ENCODE measurements at places on chromosomes 11 and 22.

DNA sequence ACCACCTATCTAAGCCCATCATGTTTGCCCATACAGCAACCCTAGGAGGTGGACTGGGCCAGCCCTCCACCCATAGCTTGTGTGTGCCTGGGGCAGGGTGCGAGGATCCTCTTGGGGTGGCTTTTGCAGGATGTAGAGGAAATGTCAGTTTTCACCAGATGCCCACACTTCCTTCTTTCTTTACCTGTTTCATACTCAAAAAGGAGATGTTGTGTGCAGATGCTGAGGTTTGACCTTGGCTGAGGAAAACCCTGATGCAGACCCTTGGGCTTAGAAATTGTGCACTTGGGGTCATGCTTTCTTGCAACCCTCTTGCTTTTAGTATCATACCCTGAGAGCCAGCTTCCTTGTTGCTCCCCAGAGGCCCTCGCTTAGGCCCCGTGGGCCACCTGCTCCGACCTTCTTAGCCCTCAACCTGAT lies 2.2 kb downstream of the HTR3A start:
- DNase-seq = no peak

DNA sequence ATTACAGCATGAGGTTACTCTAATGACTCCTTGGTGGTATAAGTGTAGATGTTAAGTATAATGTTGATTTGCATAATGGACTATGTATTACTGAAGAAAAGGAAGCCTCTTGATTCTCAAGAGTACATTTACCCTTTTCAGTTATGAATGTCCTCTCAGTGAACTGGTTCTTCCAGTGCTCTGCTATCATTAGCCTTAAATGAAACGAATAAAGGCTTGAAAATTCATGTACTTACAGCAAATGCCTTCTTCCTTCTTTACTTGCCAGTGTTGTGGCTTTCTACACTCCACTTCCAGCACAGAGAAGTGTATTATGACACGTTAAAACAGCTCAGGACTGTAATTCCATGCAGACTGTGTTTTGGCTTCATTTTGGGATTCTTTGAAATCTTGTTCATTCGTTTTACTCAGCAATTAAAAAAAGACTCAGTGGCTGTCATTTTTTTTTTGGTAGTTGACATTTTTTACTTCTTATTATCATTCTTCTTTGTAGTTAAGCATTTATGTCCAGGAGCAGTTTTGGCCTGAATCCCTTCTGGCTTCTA lies 96.9 kb downstream of the MTMR3 start:
- no peak for DNase-seq

- DNase-seq = no peak
These were observed 87.8 kb downstream of the WNT7B start for GRCh38 chr22:45889093-45889538.

- DNase-seq = no peak
These were observed 13.0 kb upstream of the OR6A2 start for GRCh38 chr11:6812390-6813005.

- no peak for DNase-seq
These were observed 26.6 kb upstream of the RELT start for GRCh38 chr11:73349633-73350032.

GRCh38 chr22:49992921-49993648 lies 19.5 kb downstream of the IL17REL start:
- DNase-seq = peak; percentile 58

DNA sequence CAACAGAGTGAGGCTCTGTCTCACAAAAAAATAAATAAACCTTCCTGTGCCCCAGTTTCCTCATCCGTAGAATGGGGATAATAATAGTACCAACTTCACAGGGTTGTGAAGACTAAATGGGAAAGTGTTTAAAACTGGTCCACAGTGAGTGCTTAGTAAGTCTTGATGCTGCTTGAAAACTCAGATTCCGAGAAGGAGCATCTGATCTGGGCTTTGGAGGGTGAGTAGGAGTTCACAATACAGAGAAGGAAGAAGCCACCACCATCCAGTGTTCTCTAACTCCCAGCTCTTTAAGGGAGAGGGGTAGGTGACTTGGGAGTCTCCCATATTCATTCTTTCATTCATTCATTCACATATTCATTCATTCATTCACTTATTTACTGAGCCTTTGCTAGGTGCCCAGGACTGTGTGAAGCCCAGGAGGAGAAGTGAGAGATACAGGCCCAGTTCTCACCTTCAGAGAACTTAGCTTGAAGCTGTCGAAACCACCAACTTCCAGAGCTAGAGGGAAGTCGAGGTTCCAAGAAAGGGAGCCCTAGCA lies 17.7 kb downstream of the CYTH4 start:
- no peak for DNase-seq
